ENCODE measurements at places on chromosomes 7 and 10.

DNA sequence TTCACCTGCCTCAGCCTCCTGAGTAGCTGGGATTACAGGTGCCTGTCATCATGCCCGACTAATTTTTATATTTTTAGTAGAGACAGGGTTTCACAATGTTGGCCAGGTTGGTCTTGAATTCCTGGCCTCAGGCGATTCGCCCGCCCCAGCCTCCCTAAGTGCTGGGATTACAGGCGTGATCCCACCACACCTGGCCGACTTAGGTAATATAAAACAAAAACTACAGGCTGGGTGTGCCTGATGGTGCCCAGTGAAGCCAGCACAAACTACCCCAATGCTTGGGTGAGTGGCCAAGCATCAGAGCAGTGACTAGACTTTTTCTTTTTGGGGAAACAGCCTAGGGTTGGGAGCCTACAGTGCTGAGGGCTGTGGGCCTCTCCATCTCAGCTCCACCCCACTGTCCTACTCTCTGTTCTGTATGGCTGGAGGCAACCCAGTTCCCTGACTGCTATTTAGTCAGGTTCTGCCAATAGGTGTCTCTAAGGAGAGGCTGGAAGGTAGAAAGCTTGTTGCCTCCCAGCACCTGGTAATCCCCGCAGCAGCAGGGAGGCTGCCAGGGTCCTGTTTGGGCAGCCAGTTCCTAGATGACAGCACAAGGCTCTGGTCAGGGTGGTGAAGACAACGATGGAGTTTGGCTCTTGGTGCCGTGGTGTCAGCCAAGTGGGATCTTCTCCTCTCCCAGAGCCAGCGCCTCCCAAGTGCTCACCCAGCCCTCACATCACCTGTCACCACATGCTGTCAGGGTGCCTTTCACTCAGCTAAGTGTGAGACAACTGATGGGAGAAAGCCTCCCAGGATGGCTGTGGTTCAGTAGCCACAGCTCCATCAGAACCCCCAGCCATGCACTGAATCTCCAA is 10.4 kb upstream of the NACAD start:
- no peak for DNase-seq

DNA sequence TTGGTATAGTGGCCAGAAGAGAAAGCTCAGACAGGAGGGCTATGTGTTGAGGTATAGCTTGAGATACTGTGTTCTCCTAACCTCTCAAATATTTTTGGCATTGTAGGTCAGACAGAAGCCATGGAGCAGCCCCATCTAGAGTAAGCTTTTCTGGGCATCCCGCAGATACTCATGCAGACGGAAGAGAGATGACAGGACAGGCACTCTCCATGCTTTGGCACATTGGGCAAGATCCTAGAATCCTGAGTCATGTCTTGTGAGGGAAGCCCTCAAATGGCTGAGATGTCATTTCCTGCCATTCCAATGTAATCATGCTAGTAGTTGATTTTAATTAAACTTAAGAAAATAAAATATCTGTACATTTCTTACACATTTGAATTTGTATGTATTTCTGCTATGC is 16.8 kb upstream of the KIF20B start:
- DNase-seq, result no peak

GRCh38 chr7:114182837-114183236 is 231.8 kb upstream of the FOXP2 start:
- DNase-seq, result no peak

DNA sequence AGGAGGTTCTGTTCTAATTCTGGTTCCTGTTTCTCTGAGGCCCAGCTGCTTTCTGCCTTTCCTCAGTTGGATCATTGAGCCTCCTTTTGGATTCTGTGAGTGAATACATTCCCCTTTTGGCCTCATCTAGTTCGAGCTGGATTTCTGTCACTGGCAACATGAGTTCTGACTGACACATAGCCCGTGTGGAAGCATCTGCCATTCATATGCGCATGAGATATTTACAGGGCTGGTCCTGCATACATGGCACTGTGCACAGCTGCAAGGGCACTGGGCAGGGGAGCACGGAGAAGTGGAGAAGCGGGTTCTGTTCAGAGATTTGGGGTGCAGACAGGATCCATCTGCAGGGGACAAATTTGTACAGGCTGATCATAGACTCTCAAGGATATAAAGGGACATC is 352.8 kb downstream of the RPS24 start:
- no peak for DNase-seq

GRCh38 chr10:133129071-133129858 is 30.8 kb upstream of the KNDC1 start:
- DNase-seq, result no peak

DNA sequence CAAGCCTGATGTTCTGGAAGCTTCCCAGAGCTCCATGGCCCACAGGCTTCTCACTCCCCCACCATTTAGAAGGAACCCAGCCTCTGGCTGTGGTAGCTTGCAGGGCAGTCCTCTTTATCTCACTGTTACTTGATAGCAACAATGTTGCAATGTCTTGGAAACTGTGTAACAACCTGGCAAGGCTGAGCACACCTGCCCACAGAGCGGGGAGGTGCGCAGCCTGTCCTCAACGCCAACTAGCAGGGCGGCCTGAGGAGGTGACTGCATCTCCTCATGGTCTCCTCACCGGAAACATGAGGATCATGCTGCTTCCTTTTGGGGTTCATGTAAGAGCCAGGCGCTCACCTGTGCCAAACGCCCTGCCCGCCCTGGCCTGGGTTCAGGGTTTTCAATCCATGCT is 43.7 kb upstream of the INSIG1 start:
- no peak for DNase-seq

GRCh38 chr7:90758933-90759562 is 162.9 kb downstream of the CDK14 start:
- no peak for DNase-seq

DNA sequence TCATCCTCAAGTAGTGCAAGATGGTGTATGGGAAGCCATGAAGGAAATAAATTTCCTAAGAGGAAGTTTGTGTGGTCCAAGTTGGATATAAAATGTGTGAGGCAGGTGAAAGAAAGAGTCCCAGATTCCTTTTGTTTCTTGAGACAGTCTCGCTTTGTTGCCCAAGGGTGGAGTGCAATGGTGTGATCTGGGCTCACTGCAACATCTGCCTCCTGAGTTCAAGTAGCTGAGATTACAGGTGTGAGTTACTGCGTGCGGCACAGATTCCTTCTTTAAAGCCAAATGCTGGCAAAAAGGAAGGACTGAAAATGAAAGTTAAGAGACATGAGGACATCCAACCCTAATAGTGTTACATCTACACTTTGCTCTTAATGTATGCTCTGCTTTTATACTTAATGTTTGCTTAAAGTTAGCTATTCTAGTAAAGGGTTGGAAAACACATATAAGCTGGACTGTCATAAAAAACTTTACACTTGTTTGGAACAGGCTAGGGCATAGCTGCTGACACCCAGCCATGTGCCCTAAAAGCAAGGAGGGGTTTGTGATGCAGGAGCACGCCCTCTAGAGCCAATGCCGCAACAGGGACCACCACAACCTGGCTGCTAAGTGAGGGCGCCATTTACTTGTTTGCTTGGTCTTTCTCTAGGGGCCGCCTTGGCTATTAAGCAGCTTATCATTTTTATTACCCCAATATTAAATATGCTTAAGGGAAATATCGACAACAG is 34.5 kb downstream of the CLEC2L start:
- no peak for DNase-seq

DNA sequence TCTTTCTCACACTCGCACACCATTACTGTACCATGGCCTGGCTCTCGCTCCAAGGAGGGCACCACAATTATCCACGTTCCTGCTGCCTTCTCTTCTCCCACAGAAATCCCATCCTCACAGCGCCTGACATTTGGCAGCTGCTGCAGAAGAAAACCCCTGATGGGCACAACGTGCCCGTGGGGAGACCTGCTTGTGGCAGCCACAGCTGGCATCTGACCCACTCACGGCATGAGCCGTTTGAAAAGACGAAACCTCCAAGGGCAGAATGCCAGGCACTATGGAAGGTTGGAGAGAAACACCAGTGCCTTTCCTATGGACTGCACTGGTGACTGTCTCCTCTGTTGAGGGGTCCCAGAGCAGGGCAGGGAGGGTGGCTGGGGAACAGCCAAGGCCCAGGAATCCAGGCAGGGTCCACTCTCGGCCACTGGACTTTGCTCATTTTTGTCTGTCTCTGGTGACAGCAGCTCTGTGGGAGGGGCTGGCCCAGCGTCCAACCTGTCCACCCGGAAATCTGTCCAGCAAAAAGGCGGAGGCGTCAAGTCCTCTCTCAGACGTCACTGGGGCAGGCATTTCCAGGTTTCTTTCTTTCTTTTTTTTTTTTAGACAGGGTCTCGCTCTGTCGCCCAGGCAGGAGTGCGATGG is 61.0 kb upstream of the MKRN1 start:
- DNase-seq, result no peak

DNA sequence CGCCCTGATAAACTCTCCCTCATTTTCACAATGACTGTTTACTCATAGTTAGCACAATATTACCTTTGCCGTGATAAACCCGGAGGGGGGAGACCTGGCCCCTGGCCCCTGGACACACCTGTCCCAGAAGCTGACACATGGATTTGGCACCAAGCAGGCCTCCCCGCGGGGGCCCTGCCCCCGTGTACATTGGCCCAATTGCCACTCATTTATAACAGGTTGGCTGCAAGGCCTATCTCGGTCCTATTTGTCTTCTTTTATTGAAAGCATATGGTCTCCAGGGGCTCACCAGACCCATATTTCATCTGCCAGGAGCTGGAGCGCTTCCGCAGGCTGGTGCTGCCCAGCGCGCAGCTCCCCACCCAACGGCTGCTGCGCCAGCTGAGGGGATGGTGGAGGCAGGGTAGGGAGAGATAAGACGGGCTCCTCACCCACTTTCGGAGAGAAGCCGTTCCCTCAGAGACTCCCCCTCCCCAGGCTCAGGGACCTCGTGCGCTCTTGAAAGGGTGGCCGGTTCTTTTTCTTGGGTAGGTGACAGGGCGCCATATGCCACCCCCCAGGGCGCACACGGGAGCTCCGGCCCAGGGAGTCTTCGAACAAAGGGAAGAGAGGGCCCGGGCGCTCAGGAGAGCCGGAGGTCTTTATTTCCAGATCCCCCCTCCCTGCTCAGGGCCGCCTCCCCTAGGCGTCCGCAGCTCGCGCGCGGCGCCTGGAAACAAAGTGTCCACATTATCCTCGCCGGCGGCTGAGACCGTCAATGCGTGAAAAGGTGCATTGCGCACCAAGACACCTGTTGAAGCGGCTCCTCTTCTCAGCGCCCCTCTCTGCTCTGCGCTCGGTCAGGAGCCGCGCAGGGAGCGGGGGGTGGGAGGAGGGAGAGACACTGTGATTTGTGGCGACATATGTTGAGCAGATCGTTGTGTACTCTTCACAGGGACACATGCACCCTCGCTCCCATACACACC is 4.3 kb upstream of the NEUROG3 start:
- DNase-seq, result no peak

GRCh38 chr10:126939706-126940105 is 34.5 kb downstream of the DOCK1 start:
- DNase-seq, result no peak

DNA sequence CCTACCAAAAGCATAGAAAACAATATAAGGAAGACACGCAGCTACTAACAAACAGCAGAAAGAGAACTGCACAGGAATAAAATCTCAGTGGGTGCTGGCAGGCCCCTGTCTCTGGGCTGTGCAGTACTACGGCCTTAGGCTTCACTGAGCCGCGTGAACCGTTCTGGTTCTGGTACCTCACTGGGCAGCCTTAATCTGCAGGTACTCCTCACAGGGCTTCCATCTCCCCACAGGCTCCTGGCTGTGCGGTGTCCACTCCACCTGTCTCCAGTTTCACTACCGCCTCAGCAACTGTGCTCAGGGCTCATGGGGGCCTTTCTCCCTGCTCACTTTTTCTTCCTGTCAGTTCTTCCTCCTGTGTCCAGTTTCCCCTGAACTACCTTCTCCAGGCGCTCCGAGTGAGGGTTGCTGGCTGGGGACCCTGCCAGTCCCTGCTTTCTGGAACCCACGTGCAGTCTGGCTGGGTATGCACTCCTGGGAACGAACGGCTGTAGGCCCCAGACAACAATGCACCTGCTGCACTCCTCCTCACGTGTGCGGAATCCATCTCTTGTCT is 75.7 kb downstream of the VIPR2 start:
- DNase-seq, result no peak

DNA sequence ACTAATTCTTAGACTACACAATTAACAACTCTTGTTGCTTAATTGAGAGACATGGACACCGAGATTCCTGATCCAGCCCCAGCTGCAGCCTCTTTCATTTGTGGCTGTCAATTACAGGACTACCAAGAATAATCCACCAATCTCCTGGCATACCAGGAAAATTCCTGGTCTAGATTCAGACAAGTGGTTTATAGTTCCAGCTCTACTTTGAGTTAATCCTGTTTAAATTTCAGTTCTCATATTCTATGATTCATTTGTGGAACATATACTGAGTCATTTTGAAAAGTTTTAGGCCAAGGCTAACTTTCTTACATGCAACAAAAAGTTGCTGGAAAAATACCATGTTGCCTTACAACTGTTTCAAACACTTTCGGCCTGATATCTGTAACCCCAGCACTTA is 253.5 kb downstream of the MAGI2 start:
- DNase-seq, result no peak

DNA sequence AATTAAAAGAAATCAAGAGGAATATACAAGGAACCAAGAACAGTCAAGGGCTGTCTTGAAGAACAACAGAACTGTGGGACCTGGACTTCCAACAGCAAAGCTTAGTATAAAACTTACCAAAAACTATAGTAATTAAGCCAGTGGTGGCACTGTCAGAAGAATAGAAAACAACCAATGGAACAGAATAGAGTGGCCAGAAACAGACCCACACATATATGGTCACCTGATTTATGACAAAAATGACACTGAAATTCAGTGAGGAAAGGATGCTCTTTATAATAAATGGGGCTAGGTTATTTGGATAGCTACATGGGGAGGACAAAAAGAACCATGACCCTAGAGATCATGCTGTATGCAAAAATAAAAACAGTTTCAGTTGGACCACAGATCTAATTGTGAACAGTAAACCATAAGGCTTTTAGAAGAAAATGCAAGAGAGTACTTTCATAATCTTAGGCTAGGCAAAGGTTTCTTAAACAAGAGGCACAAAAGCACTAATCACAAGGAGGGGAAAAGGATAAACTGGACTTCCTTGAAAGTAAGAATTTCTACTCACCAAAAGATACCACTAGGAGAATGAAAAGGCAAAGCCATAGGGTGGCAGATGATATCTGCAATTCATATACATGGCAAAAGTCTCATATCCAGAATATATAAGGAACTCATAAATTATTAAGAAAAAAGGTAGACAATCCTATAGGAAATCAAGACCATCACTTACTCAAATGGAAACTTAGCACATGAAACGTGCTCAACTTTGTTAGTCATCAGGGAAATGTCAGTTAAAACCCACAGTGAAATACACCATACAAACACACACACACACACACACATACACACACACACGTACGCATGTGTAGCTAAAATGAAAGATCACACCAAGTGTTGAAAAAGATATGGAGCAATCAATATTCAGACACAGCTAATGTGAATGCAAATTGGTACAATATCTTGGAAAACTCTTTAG is 20.8 kb downstream of the HYCC1 start:
- DNase-seq, result peak; percentile 19

- DNase-seq, result no peak
Observed at GRCh38 chr7:139823959-139824521, 5.0 kb upstream of the TBXAS1 start.
